ENCODE measurements at places on chromosomes 3 and 15. TPM values are rescaled to one million over a fixed set of nuclear protein-coding genes. Genes with fewer than 3 reads are reported as not detected.

The ST3GAL6 gene
- 0.83 TPM for total RNA-seq

The GJD2 gene
- not detected for total RNA-seq

The RARB gene
- total RNA-seq, result not detected

The PLCB2 gene
- 88.5 TPM for total RNA-seq

- H3K27ac ChIP-seq, result no peak overlapping the region
- DNase-seq, result peak; percentile 6
- peaks cover 59% of the 10 kb centered on the region for H3K27me3 ChIP-seq
- H3K4me1 ChIP-seq, result peaks cover 20% of the 10 kb centered on the region
These were observed 534 bp downstream of the FRMD5 start for GRCh38 chr15:44194323-44195150.

DNA sequence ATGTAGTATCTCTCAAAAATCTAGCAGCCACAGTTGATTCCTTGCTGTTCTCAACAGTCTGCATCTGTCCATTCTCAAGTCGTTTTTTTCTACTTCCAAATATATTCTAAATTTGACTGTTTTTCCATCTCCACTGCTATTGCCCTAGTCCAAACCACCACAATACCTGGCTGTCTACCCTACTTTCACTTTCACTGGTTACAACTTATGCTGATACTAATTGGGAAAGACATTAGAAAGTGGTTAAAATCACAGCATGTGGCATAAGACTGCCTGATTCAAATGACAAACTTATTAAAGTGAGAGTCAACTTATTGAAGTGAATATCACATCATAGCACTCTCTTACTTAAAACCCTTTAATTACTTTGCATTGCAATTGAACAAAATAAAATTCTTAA lies 72.6 kb downstream of the CHST2 start:
- H3K36me3 ChIP-seq, result no peaks in the 10 kb centered on the region
- H3K4me3 ChIP-seq, result no peak overlapping the region
- no peak for DNase-seq

DNA sequence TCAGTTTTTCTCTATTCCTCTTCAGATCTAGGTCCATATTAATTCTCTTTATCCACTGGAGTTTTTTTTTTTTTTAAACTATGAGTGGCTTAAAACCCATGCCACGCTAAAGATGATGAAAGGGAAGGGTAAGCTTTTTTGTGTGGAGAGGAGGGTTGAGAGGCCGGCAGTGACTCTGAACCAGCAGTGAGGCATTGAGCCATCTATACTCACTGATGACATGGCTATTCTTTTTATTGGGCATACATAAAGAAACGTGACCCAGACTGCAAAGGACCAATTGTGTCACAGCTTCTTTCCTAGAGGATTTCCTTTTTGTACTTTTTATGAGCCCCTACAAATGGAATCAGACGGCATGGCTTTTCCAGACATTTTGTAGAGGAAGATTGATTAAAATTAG lies 662.2 kb downstream of the AGBL1 start:
- no peaks in the 10 kb centered on the region for H3K27me3 ChIP-seq
- DNase-seq, result no peak
- H3K4me3 ChIP-seq, result no peak overlapping the region

GRCh38 chr3:135964160-135964955 lies 1.2 kb upstream of the PPP2R3A start:
- H3K4me1 ChIP-seq, result no peaks in the 10 kb centered on the region
- H3K36me3 ChIP-seq, result no peaks in the 10 kb centered on the region
- peaks cover 31% of the 10 kb centered on the region for H3K27me3 ChIP-seq

GRCh38 chr3:127903611-127904375 lies 11.2 kb upstream of the KBTBD12 start:
- H3K27me3 ChIP-seq, result peaks cover 9% of the 10 kb centered on the region
- H3K36me3 ChIP-seq, result no peaks in the 10 kb centered on the region
- no peak for DNase-seq
- H3K27ac ChIP-seq, result no peak overlapping the region
- H3K4me1 ChIP-seq, result no peaks in the 10 kb centered on the region

GRCh38 chr15:75947092-75947491 lies 43.4 kb downstream of the FBXO22 start:
- DNase-seq, result no peak
- H3K4me3 ChIP-seq, result no peak overlapping the region
- H3K27ac ChIP-seq, result no peak overlapping the region
- H3K36me3 ChIP-seq, result no peaks in the 10 kb centered on the region
- peaks cover 19% of the 10 kb centered on the region for H3K27me3 ChIP-seq

- no peak overlapping the region for H3K27ac ChIP-seq
- H3K4me1 ChIP-seq, result peaks cover 13% of the 10 kb centered on the region
- peaks cover 4% of the 10 kb centered on the region for H3K27me3 ChIP-seq
- DNase-seq, result no peak
These were observed 220.5 kb downstream of the FAM43A start for GRCh38 chr3:194906229-194906629.

DNA sequence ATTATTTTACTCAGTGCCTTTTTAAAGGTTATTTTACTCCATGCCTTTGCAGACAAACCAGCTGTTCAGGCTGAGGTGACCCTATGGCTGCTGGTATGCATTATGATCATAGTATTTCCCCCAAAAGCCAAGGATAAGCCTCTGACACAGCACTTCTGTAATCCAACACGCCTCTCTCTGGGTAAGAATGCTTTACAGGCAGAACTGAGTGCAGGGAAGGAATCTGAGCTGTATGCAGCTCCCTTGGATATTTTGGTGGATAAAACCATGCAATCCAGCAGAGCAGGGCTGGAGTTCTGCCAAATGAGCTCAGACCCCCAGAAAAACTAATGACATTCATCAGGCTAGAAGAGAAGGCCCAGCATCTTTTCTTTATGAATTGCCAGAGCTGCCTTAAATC lies 11.7 kb upstream of the MAP1A start:
- peaks cover 9% of the 10 kb centered on the region for H3K27me3 ChIP-seq
- H3K36me3 ChIP-seq, result no peaks in the 10 kb centered on the region
- DNase-seq, result no peak
- no peak overlapping the region for H3K4me3 ChIP-seq

GRCh38 chr15:69328739-69329138 lies 30.0 kb downstream of the PAQR5 start:
- H3K27me3 ChIP-seq, result peaks cover 21% of the 10 kb centered on the region
- H3K4me3 ChIP-seq, result no peak overlapping the region
- no peaks in the 10 kb centered on the region for H3K4me1 ChIP-seq
- no peak overlapping the region for H3K27ac ChIP-seq
- H3K36me3 ChIP-seq, result no peaks in the 10 kb centered on the region
- DNase-seq, result no peak

GRCh38 chr3:53566461-53567145 lies 72.2 kb downstream of the CACNA1D start:
- no peak for DNase-seq
- H3K4me3 ChIP-seq, result no peak overlapping the region
- no peak overlapping the region for H3K27ac ChIP-seq
- H3K27me3 ChIP-seq, result peaks cover 6% of the 10 kb centered on the region
- H3K36me3 ChIP-seq, result no peaks in the 10 kb centered on the region
- no peaks in the 10 kb centered on the region for H3K4me1 ChIP-seq

DNA sequence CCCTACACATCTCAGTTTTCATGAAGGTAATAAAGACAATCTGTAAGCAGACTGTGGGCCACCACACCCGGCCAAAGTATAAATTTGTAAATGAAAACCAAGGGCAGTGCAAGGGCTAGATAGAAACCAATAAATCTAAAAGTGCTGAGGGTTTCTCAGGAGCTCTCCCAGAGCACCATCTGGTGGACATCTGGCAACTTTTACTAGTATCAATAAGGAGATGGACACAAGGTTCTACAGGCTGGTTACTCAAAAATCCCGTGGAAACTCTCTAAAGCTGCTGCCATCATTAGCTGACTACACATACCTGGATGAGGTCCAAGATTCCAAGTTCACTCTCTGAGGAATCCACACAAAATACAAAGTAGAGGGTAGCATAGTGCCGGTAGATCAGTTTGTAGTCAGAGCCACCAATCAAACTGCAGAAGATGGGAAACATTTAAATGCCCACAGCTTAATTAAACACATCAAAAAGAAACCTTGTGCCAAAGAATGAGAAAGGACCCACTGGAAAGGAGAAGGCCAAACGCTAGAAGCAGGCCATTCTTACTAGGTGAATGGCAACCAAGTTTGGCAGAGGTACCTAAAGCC lies 5.5 kb downstream of the AP3S2 start:
- no peak for DNase-seq
- peak overlapping the region; percentile 40 for H3K27ac ChIP-seq
- no peak overlapping the region for H3K4me3 ChIP-seq
- H3K4me1 ChIP-seq, result peaks cover 36% of the 10 kb centered on the region

GRCh38 chr3:23575697-23576096 lies 230.1 kb upstream of the UBE2E1 start:
- no peak for DNase-seq
- H3K4me3 ChIP-seq, result no peak overlapping the region
- H3K27ac ChIP-seq, result no peak overlapping the region

DNA sequence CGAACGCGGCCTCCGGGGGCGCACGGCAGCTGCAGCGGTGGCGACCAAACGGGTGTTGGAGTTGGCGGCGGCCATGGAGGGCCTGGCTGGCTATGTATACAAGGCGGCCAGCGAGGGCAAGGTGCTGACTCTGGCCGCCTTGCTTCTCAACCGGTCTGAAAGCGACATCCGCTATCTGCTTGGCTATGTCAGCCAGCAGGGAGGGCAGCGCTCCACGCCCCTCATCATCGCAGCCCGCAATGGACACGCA lies 725 bp downstream of the FEM1B start:
- peak overlapping the region; percentile 100 for H3K4me3 ChIP-seq
- no peak for DNase-seq
- H3K27ac ChIP-seq, result peak overlapping the region; percentile 97
- peaks cover 63% of the 10 kb centered on the region for H3K4me1 ChIP-seq
- H3K27me3 ChIP-seq, result no peaks in the 10 kb centered on the region

DNA sequence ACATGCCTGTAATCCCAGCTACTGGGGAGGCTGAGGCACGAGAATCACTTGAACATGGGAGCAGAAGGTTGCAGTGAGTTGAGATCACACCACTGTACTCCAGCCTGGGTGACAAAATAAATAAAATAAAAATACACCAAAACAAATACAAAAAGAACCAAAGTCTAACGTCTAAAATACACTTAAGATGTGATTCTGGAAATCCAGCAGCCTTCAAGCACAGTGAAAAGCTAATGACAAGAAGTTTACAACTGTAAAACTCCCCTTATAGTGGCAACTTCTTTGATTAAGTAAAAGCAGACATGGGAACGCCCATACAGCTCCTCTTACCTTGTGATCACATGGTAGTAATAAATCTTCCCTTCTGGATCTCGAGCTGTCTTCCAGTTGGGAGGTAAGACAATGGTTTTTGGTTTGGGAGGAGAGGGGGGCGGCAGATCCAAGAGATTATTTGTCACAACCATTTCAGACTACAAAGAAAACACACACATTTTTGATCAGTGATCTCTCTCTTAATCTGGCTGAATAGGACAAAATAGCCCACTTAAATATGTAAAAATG lies 62.8 kb downstream of the NBEAL2 start:
- no peak for DNase-seq
- H3K27me3 ChIP-seq, result no peaks in the 10 kb centered on the region
- no peak overlapping the region for H3K4me3 ChIP-seq
- no peak overlapping the region for H3K27ac ChIP-seq
- peaks cover 15% of the 10 kb centered on the region for H3K4me1 ChIP-seq

- no peak overlapping the region for H3K4me3 ChIP-seq
- no peak overlapping the region for H3K27ac ChIP-seq
- no peaks in the 10 kb centered on the region for H3K36me3 ChIP-seq
- H3K4me1 ChIP-seq, result peaks cover 13% of the 10 kb centered on the region
These were observed 22.2 kb downstream of the CCRL2 start for GRCh38 chr3:46429250-46429649.

DNA sequence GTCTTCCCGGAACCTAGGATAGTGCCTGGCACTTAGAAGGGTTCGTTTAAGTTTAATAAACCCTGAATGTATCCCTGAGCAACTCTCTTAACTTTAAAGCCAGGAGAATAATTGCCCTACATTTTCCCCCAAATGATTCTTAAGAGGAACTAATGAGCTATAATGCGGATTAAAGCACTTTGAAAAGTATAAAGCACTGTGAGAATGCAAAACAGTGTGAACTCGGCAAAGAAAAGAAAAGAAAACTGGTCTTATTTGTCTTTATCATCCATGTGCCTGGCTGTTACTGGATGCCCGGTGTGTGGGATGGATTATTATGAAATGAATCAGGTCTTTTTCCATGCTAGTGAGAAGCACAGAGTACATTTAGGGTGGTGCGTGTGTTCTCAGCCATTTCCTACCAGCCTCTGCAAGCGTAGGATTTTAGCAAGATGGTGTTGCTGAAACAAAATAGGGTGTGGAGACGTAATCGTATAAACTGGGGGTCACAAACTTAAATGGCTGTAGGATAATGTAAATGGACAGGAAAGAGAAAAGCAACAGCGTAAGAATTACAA lies 983 bp downstream of the KBTBD12 start:
- no peaks in the 10 kb centered on the region for H3K36me3 ChIP-seq
- DNase-seq, result no peak
- peaks cover 25% of the 10 kb centered on the region for H3K27me3 ChIP-seq
- H3K4me3 ChIP-seq, result no peak overlapping the region

DNA sequence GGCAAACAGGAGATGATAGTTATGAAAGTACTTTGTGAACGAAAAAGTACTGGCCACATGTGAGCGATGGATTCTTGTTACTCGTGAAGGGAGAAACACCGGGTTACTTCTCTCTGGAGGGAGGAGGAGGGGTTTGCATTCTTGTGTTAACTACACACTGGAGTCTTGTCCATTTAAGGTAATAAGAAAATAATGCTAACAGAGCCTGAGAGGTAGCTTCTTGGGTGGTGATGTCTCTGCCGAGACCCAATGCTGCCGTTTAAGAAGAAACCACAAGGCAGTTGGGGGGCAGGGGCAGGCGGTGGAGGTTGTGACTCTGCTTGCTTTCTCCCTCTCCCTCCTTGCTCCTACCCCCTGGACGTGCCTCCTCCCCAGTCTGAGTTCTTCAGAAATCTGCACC lies 100.9 kb upstream of the ROPN1 start:
- H3K4me3 ChIP-seq, result no peak overlapping the region
- peaks cover 3% of the 10 kb centered on the region for H3K27me3 ChIP-seq
- no peak overlapping the region for H3K27ac ChIP-seq

DNA sequence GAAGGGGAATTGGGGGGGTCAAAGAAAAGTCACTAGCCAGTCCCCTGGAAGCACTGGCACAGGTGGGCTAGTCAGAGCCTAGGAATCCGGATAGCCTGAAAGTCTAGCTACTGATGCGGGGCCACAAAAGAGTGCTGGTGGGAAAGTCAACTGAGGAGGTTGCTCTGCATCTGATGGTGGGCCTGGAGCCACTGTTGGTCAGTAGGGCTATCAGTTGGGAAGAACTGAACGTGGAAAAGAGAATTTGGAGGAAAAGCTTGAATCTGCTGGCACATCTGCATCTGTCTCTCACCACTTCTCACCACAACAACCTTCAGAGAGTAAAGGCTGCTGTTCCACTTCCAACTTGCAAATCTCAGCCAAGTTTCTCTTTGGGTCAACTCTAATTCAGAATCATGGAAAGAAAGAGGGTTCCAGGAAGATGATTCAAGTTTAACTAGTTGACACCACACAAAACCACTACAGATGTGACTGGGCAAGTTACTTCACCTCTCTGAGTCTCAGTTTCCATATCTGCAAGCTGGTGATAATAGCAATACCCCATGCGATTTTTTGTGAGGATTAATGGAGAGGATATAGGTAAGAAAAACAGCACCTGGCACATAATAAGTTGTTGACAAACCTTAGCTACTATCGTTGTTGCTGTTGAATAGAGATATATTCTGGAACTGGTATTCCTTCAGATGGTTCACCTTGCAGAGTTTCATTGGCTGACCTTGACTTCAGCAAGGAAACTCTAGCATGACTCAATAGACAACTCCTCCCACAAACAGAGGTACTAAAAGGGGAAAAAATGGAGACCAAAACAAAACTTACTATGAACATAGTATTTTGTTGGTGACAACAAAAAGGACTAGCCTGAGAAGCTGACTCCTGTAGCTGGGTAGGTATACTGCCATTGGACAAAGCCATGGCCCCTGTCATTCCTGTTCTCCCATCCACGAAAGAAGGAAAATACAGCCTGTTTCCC lies 280.2 kb upstream of the STT3B start:
- peaks cover 76% of the 10 kb centered on the region for H3K4me1 ChIP-seq
- H3K4me3 ChIP-seq, result peak overlapping the region; percentile 40
- H3K27ac ChIP-seq, result peak overlapping the region; percentile 91
- peaks cover 28% of the 10 kb centered on the region for H3K36me3 ChIP-seq
